ENCODE measurements at places on chromosomes 11 and 22. TPM values are rescaled to one million over a fixed set of nuclear protein-coding genes. Genes with fewer than 3 reads are reported as not detected.

DNA sequence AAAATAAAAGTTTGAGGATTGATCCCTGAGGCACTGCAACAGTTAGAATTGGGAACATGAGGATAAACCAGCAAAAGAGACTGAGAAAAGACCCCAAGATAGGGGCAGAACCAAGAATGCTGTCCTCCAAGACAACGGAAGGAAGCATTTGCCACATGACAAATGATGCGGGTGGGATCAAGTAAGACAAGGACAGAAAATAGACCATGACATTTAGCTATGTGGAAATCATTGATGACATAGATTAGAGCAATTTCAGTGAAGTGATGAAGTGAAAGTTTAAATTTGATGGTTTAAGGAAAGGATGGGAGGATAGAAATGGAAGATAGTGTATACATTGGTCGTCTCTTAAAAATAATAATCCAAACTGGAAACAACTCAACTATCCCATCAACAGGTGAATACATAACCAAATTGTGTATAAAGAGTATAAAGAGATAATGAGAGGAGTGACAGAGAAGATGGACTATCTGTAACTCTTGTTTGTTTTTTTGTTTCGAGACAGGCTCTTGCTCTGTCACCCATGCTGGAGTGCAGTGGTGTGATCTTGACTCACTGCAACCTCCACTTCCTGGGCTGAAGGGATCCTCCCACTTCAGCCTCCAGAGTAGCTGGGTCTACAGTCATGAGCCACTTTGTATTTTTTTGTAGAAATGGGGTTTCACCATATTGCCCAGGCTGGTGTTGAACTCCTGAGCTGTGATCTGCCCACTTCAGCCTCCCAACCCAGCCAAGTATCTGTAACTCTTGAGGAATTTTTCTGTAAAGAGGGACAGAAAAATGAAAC, 48.7 kb upstream of the FDX1 start:
- no peak for DNase-seq

DNA sequence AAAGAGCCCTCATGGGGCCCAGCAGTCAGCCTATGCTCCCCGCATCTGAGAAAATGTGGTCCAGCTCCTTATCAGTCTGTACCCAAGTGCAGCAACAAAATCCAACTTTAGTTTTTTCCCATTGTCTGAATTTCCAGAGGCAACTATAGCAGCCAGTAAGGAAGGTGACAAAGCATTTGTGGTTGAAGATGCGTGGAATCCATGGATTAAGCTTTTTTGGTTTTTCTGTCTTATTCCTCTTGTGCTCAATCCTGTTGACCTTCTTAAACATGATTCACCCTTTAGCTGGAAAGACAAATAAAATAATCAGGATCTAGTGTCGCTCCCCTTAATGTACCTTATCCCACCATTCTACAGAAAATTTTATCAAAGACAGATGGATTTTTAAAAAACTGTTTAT, 14.3 kb downstream of the GDPD4 start:
- DNase-seq = no peak

- no peak for DNase-seq
These were observed 5.2 kb downstream of the OLFML1 start for GRCh38 chr11:7490535-7490934.

The MEI1 gene
- total RNA-seq = not detected

Measured in ascending aorta (tissue), 2 donors.